Activated naive CD8-positive, alpha-beta T cell treated with anti-CD3 and anti-CD28 coated beads, Interleukin-2, amount 10 ng/mL, durations not matched to agents 7 days and 5 days (primary cell): ENCODE measurements at places on chromosomes 13 and 19. TPM values are rescaled to one million over a fixed set of nuclear protein-coding genes. Genes with fewer than 3 reads are reported as not detected.

Gene RAB20
- total RNA-seq, result 9.9 TPM

Gene LRRC63
- total RNA-seq, result 1.6 TPM

DNA sequence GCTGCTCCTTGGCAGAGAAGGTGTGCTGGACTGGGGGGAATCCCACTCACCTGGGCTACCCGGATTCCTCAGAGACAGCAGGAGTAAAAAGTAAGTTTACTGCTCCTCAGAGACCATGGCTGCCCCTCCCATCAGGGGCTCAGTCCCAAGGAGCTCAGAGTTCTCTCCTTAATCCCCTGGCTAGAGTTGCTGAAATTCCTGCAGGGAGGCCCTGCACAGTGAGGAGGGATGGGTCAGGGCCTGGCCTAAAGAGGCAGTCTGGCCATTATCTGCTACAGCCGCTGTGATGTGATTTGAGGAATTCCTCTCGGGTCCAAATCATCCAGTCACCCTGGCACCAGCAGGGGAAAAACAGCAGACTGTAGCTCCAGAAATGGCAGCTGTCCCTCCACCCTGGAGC, 502.5 kb downstream of the PCDH17 start:
- DNase-seq, result no peak

DNA sequence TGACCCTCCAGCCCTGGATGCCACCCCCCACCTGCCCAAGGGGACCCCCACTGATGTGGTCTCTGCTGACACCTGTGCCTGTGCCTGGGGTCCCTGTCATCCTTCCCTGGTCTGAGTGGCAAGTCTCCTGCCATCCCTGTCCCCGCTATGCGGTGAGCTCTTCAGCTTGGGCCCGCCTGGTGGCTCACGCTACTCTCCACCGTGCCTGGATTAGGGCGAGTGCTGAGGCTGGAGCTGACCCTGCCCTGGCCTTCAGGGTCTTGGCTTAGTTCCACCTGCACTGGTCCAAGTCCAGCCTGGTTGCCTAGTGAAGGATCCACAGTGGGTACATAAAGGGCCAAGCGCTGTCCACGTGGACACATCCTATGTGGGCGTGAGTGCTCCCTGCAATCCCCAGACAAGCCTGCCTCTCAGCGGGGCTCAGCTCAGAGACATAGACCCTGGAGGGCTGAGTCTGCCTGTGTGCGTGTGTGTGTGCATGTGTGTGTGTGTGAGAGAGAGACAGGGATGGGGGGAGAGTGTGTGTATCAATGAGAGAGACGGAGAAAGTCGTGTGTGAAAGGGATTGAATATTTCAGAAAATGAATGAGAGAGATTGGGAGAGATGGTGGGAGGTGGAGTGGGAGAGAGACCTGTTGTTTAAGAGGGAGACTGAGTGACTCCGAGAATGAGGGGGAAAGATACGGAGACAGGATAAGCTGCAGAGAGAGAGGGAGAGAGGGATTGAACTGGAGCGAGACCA, 22.1 kb downstream of the WTIP start:
- no peak for DNase-seq

GRCh38 chr13:108478179-108478578, 151.2 kb upstream of the MYO16 start:
- no peak for DNase-seq

Gene ZNF600
- 47.3 TPM for total RNA-seq

DNA sequence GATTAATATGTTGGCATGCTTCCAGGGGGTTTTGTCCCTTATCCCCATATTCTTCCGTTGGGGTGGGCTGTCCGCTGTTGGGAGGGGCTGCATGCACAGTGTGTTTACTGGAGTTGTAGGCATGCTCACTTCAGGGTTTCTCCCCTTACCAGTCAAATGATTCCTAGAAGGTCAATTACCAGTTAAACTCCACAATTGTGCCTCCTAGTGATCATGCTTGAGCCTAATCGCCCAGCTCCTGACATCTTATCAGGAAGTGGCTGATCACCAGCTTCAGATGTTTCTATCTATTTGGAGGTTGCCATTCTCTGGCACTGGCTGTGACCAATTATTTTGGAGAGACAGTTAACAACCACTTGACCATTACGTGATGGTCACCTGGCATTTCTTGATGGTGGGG, 1090.0 kb downstream of the SLITRK5 start:
- no peak for DNase-seq

- DNase-seq, result no peak
Observed at GRCh38 chr13:110250258-110250891, 56.6 kb downstream of the COL4A1 start.

Gene CDADC1
- total RNA-seq, result 14.7 TPM
